ENCODE measurements at places on chromosomes 1 and 21.
A peak's percentile ranks its signal among the peaks of the same experiment; 100 is the strongest.

DNA sequence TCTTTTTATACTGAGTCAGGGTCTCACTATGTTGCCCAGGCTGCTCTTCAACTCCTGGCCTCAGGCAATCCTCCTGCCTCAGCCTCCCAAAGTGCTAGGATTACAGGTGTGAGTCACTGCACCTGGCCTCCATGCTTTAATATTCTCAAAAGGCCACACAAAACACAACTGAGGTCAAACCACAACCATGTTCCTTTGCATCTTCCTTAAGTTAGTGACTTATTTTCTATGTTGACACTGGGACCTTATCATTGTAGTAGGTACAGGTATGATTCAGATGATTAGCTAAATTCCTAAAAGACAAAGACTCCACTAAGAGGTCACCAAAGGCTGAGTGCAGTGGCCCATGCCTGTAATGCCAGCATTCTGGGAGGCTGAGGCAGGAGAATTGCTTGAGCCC, 131.9 kb upstream of the ATP1B1 start:
- no peak for DNase-seq

GRCh38 chr1:86447198-86447790, 21.4 kb upstream of the CLCA1 start:
- DNase-seq, result no peak

GRCh38 chr1:108747898-108748297, 1.4 kb downstream of the STXBP3 start:
- no peak for DNase-seq

DNA sequence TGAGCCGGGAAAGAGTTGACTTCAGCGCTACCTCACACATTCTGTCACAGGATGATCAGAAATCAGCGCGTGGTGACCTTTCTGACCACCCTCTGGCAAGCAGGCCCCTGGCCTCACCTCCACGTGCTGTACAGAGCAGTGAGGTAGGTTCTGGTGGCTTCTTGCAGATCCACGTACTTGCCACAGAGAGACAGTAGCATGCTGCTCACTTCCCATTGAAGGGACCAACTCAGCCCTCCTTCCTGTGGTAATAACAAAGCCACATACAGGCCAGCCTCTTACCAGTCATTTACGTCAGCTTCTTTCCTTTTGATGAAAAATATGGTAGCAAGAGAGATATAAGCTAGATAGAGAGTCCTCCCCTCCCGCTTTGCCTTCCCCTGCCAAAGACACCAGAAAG, 200.7 kb downstream of the CHRM3 start:
- no peak for DNase-seq

DNA sequence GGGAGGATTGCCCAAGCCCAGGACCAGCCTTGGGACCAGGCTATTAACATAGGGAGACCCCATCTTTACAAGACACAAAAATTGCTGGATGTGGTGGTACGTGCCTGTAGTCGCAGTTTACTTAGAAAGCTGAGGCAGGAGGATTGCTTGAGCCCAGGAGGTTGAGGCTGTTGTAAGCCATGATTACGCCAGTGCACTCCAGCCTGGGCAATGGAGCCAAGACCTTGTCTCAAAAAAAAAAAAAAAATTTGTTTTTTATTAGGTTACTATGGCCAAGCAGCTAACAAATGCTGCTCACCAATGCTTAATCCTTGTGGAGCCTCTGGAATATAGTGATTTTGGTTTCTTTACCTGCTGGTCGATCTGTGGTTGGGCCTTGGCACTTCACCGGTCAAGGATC, 8.8 kb downstream of the ARID1A start:
- DNase-seq, result peak; percentile 26

GRCh38 chr21:25441835-25442234, 165.4 kb downstream of the MRPL39 start:
- DNase-seq, result peak; percentile 44

- no peak for DNase-seq
Measured at GRCh38 chr1:173267453-173267945, 60.4 kb upstream of the TNFSF4 start.
